ENCODE measurements at places on chromosomes 7 and 10.

- no peak for DNase-seq
These were observed 109.0 kb downstream of the FZD1 start for GRCh38 chr7:91373111-91373800.

- no peak for DNase-seq
These were observed 512.6 kb downstream of the PTPRN2 start for GRCh38 chr7:158074896-158075632.

DNA sequence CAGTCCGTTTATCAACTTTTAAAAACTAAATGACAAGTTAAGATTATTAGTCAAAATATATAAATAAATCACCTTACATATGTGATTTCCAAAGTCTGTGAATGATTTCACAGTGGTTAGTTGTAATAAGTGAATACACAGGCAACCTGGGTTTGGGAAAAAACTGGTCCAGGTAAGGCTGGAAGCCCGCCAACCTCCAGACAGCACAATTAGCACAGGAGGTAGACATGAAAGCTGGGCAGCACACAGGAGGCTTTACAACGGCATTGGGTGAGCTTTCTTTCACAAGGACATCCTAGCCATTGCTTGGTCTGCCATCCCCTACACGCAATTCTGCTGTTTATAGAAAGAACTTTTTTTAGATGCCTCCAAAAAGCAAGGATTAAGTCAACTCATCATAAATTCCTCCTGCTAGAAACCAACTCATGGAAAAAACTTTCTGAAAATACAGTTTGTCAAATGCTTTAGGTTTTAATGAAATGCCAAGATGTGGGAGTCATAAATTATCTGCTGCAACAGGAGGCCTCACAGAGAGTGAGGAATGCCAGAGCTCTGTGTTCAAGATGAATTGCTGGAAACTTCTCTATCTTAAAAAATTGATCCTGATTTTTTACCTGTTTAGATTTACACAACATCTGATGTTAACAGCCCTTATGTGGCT lies 346.8 kb upstream of the NFE2L3 start:
- DNase-seq: no peak

DNA sequence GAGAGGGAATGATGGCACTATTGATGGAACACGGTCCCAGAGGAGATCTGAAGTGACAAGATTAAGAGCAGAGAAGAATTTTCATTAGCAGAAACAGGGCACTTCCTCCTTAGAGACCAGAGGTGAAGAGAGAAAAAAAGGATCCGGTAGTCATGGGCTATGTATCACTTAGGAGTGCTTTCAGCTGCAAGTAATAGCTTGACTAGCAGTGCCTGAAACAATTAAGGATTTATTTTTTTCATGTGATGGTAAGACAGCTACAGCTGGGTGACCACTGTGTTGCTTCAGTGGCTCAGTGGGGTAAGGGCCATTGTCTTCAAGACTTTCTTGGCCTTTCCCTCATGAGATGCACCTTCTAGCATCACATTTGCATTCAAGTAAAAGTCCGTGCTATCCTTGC lies 515.1 kb upstream of the GALNT17 start:
- no peak for DNase-seq

GRCh38 chr7:117807676-117808075 lies 65.6 kb downstream of the CTTNBP2 start:
- no peak for DNase-seq

DNA sequence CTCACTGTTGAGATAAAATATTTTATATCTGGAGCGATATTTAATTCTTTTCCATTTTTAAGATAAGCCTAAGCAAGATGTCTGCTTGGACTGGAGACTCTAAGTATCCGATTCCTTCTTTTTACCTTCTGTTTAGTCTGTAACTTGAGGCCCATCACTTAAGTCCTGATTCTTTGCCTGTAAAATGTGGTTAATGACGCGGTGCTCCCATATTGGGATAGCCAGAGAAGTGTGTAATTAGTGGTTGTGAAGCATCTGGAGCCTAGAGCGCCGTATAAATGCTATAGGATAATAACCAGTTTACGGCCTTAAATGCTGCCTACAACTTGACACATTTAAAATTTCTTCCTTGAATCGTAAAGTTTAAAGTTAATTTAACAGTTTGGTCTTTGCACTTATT lies 132.9 kb downstream of the CHN2 start:
- no peak for DNase-seq

GRCh38 chr10:127836966-127837365 lies 55.8 kb downstream of the CLRN3 start:
- no peak for DNase-seq

DNA sequence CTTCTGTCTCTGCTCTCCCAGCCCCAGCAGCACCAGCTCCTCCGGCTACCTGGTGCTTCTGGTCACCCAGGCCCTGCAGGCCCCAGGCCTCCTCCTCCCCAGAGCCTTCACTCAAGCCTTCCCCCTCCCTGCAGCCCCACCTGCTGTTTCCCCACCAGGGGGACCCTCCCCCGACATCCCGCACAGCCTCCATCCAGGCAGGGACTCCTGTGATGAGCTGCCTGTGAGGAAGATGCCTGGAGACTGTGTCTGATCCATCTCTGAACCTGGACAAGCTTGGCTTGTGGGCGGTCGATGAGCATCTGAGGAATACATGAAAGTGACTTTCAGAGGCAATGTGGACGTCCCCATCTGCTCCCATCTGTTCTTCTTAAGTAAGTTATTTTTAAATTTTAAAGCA lies 45.0 kb downstream of the RAMP3 start:
- no peak for DNase-seq

DNA sequence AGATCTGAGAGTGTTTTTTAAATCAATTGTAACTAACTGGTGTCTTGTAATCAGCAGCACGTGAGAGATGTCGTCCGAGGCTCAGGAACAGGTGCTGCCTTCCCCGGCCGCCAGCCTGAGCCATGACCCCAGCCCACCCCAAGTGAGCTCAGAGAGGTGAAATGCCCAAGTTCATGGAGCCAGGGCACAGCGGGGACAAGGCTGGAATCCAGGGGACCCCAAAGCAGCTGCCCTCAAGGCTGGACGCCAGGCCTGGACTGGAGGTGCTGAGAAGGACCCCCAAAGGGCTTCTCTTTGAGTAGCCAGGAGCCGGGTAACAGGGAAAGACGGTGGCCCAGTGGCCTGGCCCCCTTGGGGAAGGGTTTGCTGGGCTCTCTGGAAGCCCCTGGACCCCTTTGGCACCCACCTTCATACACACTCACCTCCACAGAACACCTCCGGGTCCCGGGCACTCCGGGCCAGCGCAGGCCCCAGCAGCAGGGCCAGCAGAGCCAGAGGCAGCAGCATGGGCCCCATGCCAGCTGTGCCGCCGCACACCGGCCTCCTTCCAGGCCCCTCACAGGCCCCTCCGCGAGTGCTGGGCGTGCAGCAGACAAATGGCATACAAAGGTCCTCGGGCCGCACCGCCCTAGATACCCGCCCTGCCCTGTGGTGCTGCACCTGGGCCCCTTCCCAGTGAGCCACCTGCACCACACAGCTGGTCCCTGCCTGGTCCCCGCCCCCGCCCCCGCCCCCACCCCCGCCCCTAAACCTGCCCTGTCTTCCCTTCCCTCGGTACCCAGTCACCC lies 24.0 kb upstream of the CNPY1 start:
- DNase-seq: no peak

DNA sequence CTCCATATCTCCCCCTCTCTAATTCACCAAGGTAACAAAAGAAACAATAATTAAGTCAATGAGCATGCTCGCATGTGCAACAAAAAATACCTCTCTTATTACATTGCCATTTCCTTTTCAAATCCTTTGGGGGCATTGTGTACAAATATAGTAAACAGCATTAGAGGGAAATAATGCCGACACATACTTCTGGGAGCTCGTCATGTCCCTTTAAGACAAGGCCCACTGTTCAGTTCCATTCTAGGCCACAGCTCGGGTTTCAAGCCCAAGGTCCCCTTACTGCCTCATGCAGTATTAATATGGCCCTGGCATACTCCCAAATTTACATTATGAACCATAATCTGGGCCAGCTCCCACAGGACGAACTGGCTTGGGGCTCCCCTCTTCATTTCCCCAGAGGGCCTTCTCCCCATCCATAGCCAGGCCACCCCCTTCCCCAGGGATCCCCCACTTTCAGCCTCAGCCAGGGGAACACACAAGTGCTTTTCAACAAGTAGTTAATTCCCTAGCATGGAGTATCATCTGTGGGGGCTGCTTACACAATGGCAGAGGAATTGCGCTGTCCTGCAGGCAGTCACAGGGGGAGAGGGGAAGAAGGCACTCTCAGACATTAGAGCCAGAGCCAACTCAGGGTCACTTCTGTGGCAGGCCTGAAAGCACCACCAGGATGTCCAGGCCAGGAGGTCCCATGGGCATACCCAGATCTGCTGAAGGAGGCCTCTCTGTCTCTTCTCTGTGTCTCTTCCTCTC lies 110.6 kb downstream of the KCNMA1 start:
- no peak for DNase-seq

GRCh38 chr7:107173691-107174406 lies 5.0 kb downstream of the HBP1 start:
- DNase-seq: no peak

DNA sequence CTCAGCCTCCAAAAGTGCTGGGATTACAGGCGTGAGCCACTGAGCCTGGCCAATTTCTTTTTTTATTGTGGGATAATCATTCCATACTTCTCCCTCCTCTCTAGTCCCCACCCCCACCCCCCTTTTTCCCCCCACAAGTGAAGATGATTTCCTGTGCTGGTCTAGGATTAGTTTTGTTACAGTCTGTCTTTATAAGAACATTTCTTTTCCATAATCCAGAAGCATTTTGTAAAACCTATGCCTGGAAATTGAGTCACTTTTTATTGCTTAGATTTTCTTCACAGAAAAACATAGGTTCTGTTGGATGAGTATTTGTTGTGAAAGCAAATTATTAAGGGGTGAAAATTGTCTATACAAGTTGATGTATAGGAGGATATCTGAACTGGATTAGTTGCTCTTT lies 98.9 kb downstream of the KAT6B start:
- DNase-seq: no peak

- DNase-seq: no peak
These were observed 148.9 kb upstream of the GLI3 start for GRCh38 chr7:42385912-42386311.

GRCh38 chr7:142752376-142753225 lies 3.3 kb downstream of the PRSS1 start:
- DNase-seq: no peak

- DNase-seq: no peak
These were observed 138.8 kb downstream of the CFAP58 start for GRCh38 chr10:104492329-104492940.

DNA sequence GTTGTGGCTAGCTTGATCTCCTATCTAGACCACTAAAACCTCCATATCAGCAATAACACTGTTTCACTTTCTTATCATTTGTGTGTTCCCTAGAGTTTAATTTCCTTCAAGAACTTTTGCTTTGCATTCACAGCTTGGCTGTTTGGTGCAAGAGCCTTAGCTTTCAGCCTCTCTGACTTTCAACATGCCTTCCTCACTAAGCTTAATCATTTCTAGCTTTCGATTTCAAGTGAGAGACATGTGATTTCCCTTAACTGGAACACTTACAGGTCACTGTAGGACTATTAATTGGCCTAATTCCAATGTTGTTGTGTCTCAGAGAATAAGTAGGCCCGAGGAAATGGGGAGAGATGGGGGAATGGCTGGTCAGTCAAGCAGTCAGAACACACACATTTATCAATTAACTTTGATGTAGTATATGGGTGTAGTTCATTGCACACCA lies 10.6 kb upstream of the BPGM start:
- no peak for DNase-seq

- DNase-seq: no peak
These were observed 165.1 kb downstream of the AHR start for GRCh38 chr7:17463511-17464085.

DNA sequence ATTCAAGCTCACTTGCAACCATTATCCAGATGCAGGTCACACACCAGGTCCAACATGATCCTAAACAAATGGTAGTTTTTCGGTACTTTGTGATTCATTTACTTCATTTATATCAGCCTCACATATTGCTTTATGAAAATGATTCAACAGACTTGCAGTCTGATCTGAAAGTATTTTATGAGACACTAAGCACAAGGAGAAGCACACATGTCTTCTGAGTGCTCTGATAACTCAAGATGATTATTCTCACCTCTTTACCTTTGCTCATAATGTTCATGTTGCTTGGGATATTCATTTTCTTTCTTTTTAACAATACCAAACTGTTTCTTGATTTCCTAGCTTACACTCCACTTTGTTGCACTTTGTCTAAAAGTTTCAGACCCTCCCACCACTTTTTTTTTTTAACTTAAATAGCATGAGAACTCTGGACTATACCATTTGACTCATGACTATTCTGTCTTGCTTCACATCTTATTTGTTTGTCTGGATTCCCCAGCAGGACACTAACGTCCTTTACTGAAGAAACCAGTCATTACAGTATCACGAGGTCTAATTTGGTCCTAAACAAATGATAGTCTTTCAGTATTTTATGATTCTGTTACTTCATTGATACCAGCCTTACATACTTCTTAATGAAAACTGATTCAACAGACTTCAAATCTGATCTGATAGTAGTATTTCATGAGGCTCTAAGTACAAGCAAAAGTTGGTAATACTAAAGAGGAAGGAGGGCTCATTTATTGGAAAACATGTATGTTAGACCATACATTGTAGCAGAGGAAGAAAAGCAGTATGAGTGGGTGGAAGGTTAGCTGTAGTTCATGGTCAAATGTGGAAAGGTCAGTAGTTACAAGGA lies 171.8 kb upstream of the AHR start:
- DNase-seq: no peak

GRCh38 chr7:156156734-156157408 lies 344.6 kb upstream of the SHH start:
- no peak for DNase-seq

DNA sequence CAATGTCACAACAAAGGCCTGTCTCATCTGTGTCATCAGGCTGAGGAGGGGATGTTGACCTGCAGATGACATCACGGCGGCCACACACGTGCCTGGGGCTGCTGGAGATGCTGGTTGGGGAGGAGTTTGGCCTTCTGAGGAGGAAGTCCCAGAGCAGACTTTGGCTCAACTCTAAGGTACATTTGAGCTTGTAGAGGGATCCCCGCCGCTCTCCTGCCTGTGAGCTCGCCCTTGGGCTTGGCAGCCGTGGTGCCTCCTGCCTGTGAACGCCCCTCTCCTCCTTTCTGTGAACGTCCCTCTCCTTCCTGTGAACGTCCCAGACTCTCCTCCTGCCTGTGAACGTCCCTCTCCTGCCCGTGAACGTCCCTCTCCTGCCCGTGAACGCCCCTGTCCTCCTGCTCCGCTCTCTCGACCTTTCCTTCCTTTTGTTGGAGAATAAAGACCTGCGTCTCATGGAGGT lies 176.4 kb downstream of the DNAJB6 start:
- DNase-seq: no peak

DNA sequence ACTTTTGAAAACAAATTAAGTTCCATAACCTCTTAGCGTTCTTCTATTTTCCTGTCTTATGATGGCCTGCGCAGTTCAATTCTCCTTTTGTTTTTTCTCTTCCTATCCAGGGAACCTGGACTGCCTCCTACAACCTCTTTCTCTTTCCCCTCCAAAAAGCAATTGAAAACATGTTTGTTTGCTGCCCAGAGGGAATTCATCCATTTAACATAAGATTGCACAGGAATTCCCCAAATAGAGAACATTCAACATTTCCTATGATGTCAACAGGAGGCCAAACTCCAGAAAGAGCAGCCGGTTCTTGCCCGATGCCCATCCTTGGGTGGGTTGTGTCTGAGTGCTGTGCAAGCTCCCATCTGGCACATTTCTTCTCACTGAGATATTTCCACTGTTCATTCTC lies 94.2 kb upstream of the NRP1 start:
- DNase-seq: no peak

- no peak for DNase-seq
These were observed 71.2 kb downstream of the ARHGAP21 start for GRCh38 chr10:24652381-24652957.

- no peak for DNase-seq
These were observed 261.0 kb downstream of the HDAC9 start for GRCh38 chr7:18756378-18757050.

- no peak for DNase-seq
These were observed 67.5 kb upstream of the INSIG1 start for GRCh38 chr7:155230169-155230593.

Data from cortex of kidney (tissue), 1 donor.